Fibroblast of mammary gland (primary cell): ENCODE measurements at places on chromosomes 12 and 14.

GRCh38 chr12:26466726-26467125 lies 271.4 kb downstream of the SSPN start:
- DNase-seq = no peak

- DNase-seq = no peak
Observed at GRCh38 chr14:101561145-101561896, at the start of gene DIO3. Gene DIO3, plus strand, starts transcription at chr14:101561495.

- peak; percentile 89 for DNase-seq
Observed at GRCh38 chr12:42759622-42760273, 170.2 kb upstream of the PRICKLE1 start.

GRCh38 chr12:118061873-118062843 lies 1.2 kb upstream of the WSB2 start:
- DNase-seq = peak; percentile 64

- DNase-seq = no peak
Observed at GRCh38 chr14:90616881-90617280, 199.3 kb downstream of the TTC7B start.

GRCh38 chr12:55830601-55831446 lies 1.4 kb upstream of the DNAJC14 start:
- peak; percentile 66 for DNase-seq

- DNase-seq = peak; percentile 97
Observed at GRCh38 chr12:78290606-78291345, 460.1 kb downstream of the NAV3 start.
